ENCODE measurements at places on chromosomes 2 and 18.

DNA sequence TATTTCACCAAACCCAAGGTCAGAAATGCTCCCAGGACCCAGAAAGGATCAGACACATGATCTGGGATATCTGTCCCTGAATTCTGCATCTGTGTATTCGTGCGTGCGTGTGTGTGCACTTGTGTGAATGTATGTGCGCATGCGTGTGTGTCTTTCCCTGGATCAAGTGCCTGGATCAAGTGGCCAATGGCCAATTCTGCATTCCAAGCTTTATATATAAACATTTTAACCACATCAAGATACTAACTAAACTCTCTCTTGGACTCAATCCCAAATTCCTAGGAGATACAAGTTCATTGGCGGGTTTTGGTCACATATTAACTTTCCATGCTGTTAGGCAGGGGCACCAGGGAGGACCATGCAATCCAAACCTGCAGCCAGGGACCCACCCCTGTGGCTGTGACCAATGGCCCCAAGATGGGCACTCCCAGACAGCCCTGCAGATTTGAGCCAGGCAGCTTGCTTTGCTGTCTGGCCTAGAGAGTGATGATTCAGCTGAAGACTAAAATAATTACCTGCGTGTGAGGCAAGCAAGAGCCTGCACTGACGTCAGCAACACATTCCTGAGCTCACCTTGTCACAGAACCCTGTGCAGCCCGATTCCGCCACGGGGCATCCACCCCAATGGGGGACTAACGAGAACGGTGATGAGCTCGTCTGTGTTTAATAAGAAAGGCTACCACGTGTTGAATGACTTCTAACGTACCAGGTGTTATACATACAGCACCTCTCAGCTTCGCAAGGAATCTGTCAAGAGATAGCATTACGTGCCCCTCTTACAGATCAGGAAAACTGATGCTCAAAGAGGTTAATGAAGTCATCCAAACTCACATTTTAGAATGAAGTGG, 45.3 kb upstream of the ROCK2 start:
- DNase-seq, result no peak

DNA sequence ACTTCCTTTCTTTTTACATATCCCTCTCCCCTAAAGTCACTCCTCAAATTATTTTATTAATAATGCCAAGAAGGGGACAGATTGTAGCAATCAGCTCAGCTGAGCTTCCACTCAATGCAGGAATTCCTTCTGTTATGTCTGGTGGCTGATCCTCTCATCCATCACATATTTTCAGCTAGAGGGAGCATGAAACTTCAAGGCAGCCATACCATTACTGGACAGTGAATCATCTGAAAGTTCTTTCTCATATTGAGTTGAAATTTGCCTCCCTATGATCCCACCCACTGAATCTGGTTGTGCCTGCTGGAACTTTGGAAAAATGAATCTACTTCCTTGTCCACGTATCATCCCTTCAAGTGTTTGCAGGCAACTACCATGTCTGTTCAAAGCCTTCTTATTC, 11.2 kb downstream of the ZNF385B start:
- DNase-seq, result no peak

DNA sequence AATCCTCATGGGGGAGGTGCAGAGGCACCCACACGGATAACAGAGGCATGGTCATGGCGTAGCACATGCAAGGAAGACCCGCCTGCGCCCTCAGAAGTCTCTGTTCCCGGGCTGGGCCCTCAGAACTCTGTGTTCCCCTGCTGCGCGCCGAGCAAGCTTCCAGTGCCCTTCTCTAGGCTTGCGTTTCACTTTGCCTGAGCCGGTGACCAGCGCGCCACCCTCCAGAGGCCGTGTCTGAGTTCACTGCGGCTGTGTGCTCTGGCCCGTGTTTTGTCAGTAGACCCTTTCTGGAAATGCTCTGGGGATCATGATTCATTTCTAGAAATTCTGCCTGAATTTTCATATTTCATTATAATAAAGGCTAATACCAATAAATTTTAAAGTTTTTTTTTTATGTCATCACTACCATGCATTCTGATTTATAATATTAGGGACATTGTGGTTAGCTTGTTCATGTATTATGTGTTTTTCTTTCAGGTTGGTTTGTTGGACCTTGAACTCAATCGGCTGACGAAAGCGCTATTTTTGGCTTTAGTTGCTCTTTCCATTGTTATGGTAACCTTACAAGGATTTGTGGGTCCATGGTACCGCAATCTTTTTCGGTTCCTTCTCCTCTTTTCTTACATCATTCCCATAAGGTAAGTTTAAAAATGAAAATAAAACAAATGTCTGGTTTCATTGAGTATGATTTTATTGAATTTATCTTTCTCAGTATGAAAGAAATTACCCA, 142.7 kb upstream of the NFATC1 start:
- DNase-seq, result no peak

- DNase-seq, result no peak
Measured at GRCh38 chr2:121860033-121860757, 104.7 kb downstream of the TSN start.
